ENCODE measurements at places on chromosomes 16 and 17.

- DNase-seq: peak; percentile 17
These were observed 215.5 kb downstream of the MRTFB start for GRCh38 chr16:14286368-14287230.

GRCh38 chr16:84614073-84614459, 3.8 kb downstream of the COTL1 start:
- no peak for DNase-seq

DNA sequence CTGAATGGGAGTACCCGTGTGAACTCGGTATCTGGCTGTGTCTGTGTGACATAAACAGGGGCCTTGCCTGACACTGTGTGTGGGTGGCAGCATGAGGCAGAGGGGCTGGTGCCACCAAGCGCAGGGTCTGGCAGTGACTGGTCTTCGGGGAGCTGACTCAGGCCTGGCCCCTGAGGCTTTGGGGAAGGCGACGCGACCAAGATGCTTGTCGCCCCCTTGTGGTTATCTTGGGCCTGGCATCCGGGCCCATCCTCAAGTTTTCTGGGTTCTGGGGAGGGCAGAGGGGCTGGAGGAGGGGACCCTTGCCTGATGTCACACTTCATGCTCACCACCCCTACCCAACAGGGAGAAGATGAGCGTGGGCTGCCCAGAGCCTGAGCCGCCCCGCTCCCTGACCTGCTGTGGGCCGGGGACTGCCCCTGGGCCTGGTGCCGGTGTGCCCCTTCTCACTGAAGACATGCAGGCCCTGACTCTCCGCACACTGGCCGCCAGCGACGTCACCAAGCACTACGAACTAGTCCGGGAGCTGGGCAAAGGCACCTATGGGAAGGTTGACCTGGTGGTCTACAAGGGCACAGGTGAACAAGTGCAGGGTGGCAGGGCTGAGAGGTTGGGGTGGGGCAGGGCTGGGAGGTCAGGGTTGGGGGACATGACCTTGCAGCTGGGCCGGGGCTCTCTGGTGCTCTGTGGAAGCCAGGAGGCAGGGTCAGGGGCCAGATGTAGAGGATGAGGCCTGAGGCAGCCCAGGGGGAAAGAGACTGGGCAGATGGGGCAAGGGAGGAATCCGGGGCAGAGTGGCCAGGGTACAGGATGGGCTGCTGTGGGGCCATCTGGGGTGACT, 24.9 kb downstream of the SBK1 start:
- DNase-seq: peak; percentile 72

GRCh38 chr16:13767215-13767614, 152.7 kb upstream of the ERCC4 start:
- DNase-seq: no peak

DNA sequence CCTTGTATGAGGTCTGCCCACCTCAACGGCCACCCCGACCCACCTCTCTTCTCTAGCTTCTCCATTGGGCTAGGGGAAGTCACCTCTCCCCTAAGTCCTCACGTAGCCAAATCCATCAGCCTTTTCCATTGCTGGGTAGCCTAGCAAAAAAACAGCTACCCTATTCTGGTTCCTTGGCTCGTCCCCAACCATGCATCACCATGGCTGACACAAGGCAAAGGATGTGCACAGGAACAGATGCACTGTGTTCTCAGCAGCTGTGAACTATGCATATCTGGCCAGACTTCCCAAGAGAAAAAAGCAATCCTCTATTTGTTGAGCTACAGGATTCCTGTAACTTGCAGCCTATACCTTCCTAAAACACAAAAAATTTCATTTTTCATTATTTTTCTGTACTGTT, 22.0 kb upstream of the FLCN start:
- DNase-seq: no peak

- no peak for DNase-seq
These were observed 1.6 kb downstream of the ITGA2B start for GRCh38 chr17:44387804-44388203.

GRCh38 chr17:5686074-5686635, 101.8 kb upstream of the NLRP1 start:
- DNase-seq: no peak

DNA sequence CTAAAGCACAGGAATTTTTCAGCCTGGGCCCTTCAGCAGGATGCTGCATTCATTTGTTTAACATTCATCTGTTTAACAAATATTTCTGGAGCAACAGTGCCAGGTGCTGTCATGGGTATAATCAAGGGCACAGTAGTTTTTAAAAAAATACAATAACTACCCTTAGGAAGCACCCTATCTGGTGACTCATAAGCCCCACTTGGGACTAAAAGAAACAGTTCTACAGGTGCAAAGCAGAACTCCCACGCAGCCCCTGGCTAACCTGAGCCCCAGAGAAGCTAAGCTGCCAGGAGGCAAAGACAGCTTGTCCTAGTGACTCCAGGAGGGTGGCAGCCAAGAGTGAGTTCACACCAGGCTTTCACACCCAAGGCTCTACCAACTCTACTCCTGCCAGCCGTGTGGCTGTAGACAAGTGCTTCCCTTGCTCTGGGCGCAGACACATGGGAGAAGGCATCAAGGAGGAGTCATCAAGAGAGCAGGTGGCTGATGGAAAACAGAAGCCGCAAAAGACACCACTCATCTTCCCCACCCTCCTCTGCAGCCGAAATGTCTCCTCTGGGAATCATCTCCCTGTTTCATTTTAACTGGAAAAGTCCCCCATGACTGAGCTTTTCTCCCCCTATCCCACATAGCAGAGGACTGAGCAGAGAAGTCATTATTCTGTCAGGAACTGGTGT, 14.4 kb downstream of the CUEDC1 start:
- DNase-seq: no peak

- no peak for DNase-seq
These were observed 171.5 kb downstream of the PARN start for GRCh38 chr16:14458576-14458975.

GRCh38 chr16:86975445-86975844, 341.7 kb downstream of the C16orf95 start:
- peak; percentile 11 for DNase-seq

DNA sequence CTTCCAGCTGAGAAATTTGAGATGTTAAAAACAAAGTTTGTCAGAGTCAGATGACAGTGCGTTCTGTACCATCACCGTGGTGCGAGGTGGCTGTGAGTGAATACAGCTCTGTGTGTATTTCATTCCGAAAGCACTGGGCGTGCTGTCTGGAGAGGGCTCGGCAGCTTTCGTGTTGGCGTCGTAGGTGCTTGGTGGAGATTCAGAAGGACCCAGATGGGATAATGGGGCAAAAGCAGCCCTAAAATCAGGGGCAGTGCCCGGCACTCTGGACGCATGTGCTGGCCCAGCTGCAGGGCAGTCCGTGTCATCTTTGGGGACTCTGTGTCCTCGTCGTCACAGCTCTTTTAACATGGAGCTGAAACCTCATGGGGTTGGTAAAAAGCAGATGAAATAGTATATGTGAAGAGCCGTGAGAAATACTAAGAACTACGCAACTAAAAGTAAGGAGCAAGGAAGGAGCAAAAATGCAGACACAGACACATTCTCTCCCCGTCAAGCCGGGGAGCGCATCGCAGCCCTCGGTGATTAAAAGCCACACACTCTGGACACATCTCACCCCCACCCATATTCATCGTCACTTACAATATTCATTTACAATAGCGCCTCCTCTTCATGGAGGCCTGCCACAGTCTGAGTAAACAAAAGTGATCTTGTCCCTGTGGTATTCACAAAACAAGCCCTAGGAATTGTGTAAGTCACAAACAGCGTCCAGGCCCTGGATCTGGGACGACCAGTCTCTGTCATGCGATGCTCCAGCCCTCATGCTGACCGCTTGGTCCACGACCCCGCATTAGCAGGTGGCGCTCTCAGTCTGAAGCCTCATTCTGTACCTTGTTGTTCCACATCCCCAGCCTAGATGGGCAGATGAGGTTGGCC, 206.7 kb downstream of the RPTOR start:
- no peak for DNase-seq

DNA sequence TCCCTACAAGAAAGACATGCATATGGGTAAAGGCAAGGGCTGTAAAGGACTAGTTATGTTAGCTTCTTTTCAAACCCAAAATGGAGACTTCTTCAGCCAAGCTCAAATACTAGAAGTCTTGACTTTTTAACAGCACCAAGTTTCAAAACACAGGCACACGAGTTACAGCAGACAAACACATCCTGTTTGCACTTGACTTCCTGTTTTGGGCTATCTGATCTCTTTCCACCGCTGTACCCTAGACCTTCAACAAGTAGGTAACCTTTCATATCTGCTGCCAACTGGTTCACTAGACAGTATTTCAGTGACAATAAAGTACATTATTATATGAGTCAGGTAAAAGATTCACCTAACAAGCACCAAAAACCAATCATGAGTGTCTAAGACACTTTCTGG, 12.3 kb downstream of the RFFL start:
- peak; percentile 71 for DNase-seq

GRCh38 chr16:81939164-81940056, 71.9 kb downstream of the SDR42E1 start:
- no peak for DNase-seq

GRCh38 chr16:67683767-67684166, 17.2 kb downstream of the C16orf86 start:
- no peak for DNase-seq

DNA sequence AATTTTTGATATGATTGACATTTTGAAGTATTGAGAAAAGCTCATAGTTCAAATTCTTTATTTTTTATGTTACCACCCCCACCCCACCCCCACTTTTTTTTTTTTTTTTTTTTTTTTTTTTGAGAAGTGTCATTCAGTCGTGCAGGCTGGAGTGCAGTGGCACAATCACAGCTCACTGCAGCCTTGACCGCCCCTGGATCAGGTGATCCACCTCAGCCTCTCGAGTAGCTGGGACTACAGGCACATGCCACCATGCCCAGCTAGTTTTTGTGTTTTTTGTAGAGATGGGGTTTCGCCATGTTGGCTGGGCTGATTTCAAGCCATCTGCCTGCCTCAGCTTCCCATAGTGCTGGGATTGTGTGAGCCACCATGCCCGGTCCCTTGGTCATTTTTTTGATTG, 7.4 kb downstream of the TAF15 start:
- no peak for DNase-seq

DNA sequence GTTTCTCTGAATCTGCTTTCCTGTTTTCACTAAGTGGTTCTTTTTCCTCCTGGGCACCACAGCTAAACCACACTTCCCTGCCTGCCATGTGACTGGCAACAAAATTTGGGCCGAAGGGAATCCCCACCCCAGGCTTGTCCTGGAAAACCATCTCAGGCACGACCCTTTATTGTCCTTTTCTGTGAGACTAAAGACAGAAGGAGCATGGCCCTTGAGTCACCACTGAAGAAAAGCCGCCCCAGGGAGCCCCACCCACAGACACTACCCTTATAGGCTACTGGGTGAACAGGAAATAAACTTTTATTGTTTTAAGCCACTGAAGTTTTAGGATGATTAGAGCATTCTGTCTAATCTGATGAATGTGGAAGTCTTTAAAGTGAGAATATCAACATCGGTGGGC, 88.6 kb upstream of the BRD7 start:
- DNase-seq: peak; percentile 14

DNA sequence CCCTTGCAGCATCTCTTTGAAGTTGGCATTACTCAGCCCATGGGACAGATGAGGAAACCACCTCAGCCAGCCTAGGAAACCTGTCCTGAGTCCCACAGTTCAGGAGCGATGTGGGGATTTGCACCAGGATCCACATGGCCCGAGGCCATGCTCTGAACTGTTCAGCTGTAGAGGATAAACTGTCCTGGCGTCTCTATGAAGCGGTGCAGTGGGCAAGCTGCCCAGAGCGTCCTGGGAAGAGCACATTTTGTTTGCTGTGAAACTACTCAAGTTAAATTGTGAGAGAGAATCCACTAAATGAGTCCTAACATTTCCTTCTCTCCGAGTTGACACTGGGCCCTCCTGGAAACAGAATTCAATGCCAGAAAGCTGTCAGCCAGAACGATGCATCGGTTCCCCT, 276.6 kb upstream of the TNRC6C start:
- DNase-seq: no peak

DNA sequence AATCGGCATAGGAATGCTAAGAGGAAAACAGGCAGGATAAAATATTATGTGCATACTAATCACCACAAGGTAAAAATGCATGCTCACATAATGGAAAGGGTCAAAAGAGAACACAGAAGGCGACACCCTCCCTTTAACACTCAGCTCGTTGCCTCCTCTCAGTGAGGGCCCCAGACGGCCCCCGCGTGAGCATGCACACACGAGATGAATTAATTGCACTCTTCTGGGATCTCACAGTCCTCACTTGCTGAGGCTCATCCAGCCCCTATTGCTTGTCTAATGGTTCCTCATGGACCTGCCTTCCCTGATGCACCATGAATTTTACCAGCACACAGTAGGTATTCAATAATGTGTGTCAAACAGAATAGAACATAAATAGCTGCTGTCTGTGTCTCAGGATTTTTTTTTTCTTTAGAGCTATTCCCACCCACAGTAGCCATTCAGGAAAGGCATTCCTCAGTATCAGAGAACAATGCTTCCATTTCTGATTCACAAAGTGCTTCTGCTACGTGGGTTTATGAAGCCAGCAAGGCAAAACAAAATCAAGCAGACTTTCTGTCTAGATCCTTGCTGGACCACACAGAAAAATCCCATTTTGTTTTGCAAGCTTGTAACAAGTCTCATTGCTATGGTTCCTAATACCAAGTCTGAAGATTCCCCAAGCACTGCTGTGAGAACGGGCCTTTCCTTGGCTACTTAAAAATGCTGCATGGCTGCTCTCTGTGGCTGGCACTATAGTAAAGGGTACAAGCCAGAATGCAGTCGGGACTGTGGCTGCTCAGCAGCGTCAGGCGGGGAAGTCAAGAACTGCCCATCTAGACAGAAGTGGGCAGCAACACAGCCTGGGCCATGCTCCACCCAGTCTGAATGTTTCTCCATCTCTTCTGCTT, 43.6 kb downstream of the TOM1L2 start:
- no peak for DNase-seq

GRCh38 chr16:5065813-5066212, at the start of gene C16orf89:
Gene C16orf89, minus strand, starts transcription at chr16:5065956. Its CDS starts 48 bp downstream, at chr16:5065908.
- no peak for DNase-seq

DNA sequence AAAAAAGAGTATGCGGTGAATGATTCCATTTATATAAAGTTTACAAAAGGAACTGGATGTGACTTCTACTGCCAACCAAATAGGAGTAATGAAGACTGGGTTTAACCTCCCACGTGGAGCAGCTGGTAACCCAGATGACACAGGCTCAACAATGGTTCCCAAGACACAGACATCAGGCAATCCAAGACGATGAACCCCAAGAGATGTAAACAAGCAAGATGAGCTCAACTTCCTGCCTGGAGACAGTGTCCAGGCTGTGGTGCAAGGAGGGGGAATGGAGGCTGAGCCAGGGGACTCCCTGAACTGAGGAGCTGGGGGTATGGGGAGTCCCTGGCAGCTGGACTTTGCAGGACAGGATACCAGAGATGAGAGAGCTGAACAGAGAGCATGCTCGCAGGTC, 104.7 kb downstream of the LITAF start:
- no peak for DNase-seq

Data from activated CD4-positive, alpha-beta T cell treated with anti-CD3 and anti-CD28 coated beads, Interleukin-2, Interleukin-4, amounts not matched to agents 100 ng/mL and 50 ng/mL, durations not matched to agents 16 hours and 8 hours (primary cell).